ENCODE measurements at places on chromosomes 7 and 10.

- DNase-seq = no peak
These were observed 31.6 kb downstream of the HECW1 start for GRCh38 chr7:43143918-43144589.

- no peak for DNase-seq
These were observed 123.9 kb downstream of the CACNA2D1 start for GRCh38 chr7:82319674-82320118.

DNA sequence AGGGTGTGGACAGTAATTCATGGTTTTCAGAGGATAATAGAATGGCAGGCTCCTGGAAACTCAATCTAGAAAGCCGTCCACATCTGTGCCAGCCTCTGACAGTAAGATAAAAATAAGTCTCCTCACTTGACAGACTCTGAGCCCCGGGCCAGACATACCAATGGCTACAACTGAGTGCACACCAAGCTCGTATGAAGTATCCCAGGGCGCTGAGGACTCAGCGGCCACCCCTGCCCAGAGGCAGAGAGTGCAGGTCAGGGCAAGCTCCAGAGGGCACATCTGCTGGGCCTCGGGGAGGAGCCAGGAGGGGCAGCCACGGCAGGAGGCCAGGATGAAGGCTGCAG lies 262.8 kb upstream of the TCERG1L start:
- DNase-seq = no peak

DNA sequence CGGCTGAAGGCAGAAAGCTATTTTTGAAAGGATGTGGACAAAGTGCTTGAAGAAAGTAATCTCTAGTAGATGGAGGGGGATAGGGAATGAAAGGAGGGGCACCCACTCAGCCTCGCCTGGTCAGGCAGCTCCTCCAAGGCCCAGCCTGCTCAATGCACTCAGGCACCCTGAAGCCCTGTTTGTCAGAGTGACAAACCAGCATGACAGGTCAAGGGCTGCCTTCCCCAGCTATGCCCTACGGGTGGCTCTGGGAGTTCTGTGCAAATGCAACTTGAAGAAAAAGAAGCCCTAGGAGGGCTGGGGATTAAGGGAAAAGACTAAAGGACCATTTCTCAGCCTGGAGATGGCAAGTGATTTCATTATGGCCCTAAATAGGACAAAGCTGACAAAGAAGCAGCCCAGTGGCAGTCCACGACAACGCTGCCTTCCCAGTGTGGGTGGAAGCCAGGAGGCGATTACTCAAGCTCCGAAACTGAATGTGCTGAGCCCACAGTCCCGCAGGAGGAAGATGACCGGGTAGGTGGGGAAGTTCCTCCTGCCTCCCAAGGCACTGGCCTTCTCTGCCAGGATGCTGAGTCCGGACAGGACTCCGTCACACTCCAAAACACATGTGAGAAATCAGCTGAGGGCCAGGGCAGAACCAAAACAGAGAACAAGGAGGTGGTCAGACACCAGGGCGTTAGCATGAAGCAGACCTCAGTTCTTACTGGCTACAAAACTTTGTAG lies 16.3 kb downstream of the LIPA start:
- no peak for DNase-seq

- DNase-seq = no peak
These were observed 108.3 kb downstream of the TNS3 start for GRCh38 chr7:47473499-47474210.
